ENCODE measurements at places on chromosomes 5 and 9.

- H3K27ac ChIP-seq: peak overlapping the region; percentile 28
- DNase-seq: no peak
- no peaks in the 10 kb centered on the region for H3K4me1 ChIP-seq
- H3K36me3 ChIP-seq: no peaks in the 10 kb centered on the region
- H3K4me3 ChIP-seq: no peak overlapping the region
Measured at GRCh38 chr5:67773411-67774266, 441.9 kb upstream of the PIK3R1 start.

- H3K4me3 ChIP-seq: peak overlapping the region; percentile 49
- no peaks in the 10 kb centered on the region for H3K36me3 ChIP-seq
- peak; percentile 78 for DNase-seq
- H3K27me3 ChIP-seq: no peaks in the 10 kb centered on the region
- peaks cover 5% of the 10 kb centered on the region for H3K4me1 ChIP-seq
Measured at GRCh38 chr9:109639674-109640579, 140.1 kb upstream of the PALM2AKAP2 start.

DNA sequence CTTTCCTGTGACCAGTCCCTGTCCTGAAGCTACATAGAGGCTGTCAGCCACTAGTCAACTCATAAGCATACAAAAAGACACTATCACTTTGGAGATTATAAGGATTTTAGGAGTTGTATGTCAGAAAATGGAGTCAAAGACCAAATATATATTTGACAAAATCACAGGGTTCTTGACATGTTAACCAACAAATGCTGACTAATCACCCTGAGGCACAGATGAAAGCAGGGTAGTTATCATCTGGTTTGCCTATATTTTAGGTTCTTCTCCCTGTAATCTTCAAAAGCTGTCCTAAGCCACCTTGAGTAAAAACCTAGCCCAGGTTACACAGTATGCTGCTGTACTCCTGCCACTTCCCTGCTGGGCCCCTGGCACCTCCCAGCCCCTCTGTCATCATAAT lies 64.7 kb upstream of the ERCC6L2 start:
- H3K4me1 ChIP-seq: peaks cover 12% of the 10 kb centered on the region
- DNase-seq: no peak
- H3K36me3 ChIP-seq: no peaks in the 10 kb centered on the region
- no peaks in the 10 kb centered on the region for H3K27me3 ChIP-seq

DNA sequence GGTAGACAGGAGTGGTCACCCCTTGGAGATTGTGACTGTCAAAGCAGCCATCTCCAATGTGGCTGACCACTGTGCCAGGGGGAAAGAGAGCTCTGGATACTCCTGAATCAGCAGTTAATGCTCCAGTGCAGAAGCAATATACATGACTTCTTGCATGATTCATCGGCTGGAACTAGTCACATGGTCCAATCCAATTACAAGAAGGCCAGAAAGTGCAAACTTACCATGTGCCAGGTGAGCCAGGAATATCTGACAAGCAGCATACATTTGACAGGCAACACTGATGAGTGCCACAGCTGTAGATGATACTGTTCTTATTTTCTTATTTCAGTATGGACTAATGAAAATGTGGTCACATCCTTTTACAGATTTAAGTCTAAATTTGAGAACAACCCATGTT lies 440.0 kb upstream of the MPDZ start:
- H3K4me1 ChIP-seq: peaks cover 3% of the 10 kb centered on the region
- H3K27ac ChIP-seq: no peak overlapping the region
- no peak for DNase-seq
- H3K4me3 ChIP-seq: no peak overlapping the region
- no peaks in the 10 kb centered on the region for H3K27me3 ChIP-seq

DNA sequence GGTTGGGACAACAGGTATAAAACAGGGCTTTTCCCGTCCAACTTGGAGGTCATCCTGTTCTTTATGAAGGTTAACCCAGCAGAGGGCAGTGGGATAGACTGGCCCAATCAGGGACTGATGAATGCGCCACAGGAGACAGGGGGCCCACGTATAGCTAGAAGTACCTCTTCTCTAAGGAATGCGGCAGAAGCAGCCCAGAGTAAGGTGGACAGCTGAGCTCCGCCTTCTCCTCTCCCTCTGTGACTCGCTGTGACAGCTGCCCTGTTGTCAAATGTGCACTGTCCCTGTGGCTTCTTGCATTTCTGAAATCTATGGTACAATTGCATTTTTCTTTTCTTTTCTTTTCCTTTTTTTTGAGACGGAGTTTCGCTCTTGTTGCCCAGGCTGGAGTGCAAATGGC lies 306.6 kb downstream of the FBXL7 start:
- H3K4me1 ChIP-seq: no peaks in the 10 kb centered on the region
- no peaks in the 10 kb centered on the region for H3K27me3 ChIP-seq
- no peak overlapping the region for H3K27ac ChIP-seq
- no peak overlapping the region for H3K4me3 ChIP-seq

GRCh38 chr5:164741376-164741775 lies 1236.0 kb downstream of the MAT2B start:
- no peak for DNase-seq
- no peak overlapping the region for H3K27ac ChIP-seq
- no peaks in the 10 kb centered on the region for H3K4me1 ChIP-seq
- H3K36me3 ChIP-seq: no peaks in the 10 kb centered on the region

- no peak overlapping the region for H3K27ac ChIP-seq
- no peaks in the 10 kb centered on the region for H3K27me3 ChIP-seq
- H3K4me3 ChIP-seq: no peak overlapping the region
- H3K4me1 ChIP-seq: no peaks in the 10 kb centered on the region
- no peaks in the 10 kb centered on the region for H3K36me3 ChIP-seq
- DNase-seq: no peak
Measured at GRCh38 chr5:68543212-68543611, 327.7 kb downstream of the PIK3R1 start.

DNA sequence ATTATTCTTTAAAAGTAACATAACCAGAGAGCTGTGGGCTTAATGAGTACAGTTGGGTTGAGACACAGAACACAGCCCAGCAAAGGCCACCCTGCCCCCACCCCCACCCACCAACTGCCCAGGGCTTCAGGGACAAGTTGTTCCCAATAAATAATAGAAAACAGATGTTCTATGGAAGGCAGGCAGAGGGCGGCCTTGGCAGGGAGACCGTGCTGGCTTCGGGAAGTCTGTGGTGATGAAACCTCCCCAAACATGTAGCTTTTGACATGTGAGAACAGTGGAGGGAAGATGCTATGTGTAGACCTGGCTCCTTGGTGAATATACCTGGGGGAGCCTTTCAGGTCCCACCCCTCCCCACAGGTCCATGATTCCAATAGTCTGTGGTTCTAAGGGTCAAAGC lies 10.0 kb downstream of the TRAF1 start:
- peaks cover 17% of the 10 kb centered on the region for H3K36me3 ChIP-seq
- peak; percentile 61 for DNase-seq
- no peak overlapping the region for H3K4me3 ChIP-seq
- peaks cover 31% of the 10 kb centered on the region for H3K4me1 ChIP-seq
- peak overlapping the region; percentile 97 for H3K27ac ChIP-seq
- no peaks in the 10 kb centered on the region for H3K27me3 ChIP-seq

DNA sequence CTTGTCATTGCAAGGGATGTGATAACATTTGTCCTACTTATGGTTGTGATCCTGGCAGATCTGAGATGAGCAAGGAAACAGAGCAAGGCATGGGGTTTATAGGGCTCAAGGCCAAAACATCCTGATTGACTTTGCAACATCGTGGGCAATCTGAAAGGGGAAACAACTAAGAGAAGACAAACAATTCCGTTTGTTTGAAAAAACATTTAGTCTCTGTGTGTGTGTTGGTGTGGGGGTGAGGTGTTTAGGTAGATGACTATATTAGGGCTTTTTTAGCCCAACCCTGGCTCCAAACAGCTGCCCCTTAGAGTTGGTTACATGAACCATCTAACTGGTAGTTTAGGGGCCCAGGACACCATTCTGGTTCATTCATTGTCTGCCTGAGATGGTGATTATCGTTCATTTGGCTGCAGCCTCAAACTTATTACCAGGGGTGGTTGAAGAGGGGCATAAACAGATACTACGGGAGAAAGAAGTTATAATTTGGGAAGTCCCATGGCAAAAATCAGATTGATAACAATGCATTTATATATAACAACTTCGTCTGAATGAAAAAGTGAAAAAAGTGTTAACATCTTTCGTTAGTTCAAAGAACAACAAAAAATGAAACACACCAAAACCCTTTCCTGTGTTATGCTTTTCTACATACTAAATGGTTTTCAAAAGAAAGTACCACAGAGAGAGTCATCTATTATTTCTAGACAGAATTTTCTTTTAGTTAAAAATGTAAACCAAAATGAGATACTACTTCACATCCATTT lies 5.7 kb downstream of the FYB1 start:
- no peak for DNase-seq
- H3K4me1 ChIP-seq: no peaks in the 10 kb centered on the region
- H3K4me3 ChIP-seq: no peak overlapping the region
- H3K27ac ChIP-seq: no peak overlapping the region
- H3K27me3 ChIP-seq: no peaks in the 10 kb centered on the region

GRCh38 chr9:120610975-120611689 lies 31.2 kb upstream of the CDK5RAP2 start:
- no peak overlapping the region for H3K27ac ChIP-seq
- H3K4me1 ChIP-seq: no peaks in the 10 kb centered on the region
- H3K36me3 ChIP-seq: no peaks in the 10 kb centered on the region
- H3K27me3 ChIP-seq: no peaks in the 10 kb centered on the region

DNA sequence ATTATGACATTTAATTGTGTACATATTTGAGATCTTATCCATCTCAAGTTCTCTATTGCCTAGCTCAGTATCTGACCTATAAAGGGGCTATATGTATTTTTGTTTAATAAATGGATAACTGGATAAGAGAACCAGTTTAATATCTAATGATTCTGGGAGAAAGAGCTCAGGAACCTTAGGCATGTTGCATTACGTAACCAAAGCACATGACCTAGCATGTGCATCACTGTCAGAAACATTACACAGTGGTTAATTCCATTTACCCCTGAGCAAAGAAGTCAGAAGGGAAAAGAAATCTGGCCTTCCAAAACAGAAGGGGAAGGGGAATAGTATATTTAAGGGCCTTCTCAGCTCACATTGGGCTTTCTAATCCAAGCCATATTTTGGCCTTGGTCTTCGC lies 12.3 kb downstream of the PAPPA start:
- no peak overlapping the region for H3K27ac ChIP-seq
- no peaks in the 10 kb centered on the region for H3K36me3 ChIP-seq

DNA sequence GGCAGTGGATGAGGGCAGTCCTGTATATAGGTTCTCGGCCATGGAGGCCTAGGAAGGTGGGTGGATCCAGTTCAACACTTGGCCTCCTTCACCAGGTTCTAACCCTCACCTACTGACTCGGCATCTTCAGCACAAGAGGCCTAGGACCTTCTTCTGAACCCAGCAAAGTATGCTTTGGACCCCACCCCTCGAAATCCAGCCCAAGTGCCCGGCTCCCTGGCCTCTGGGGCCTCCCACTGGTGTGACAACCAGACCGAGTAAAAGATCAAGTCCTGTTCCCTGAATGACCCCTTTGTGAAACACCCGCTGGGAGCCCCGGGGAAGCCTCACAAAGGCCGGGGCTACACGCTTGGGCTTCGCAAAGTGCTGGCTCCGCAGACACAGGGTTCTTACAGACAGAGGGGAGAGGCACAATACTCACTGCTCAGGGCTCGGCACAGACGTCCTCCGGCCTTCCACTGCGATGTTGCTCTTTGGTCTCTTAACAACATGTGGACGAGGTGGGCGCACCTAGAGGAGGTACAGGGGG lies 47.0 kb downstream of the CRB2 start:
- H3K27ac ChIP-seq: no peak overlapping the region
- no peak for DNase-seq
- H3K36me3 ChIP-seq: no peaks in the 10 kb centered on the region
- no peak overlapping the region for H3K4me3 ChIP-seq

GRCh38 chr9:91085517-91086291 lies 276.0 kb downstream of the AUH start:
- no peaks in the 10 kb centered on the region for H3K36me3 ChIP-seq
- no peaks in the 10 kb centered on the region for H3K27me3 ChIP-seq
- no peak for DNase-seq
- no peak overlapping the region for H3K27ac ChIP-seq
- no peaks in the 10 kb centered on the region for H3K4me1 ChIP-seq

Data from ascending aorta (tissue), 2 donors.